Gastroesophageal sphincter (tissue), 4 donors: ENCODE measurements at places on chromosomes 5 and 9. TPM values are rescaled to one million over a fixed set of nuclear protein-coding genes. Genes with fewer than 3 reads are reported as not detected.
A peak's percentile ranks its signal among the peaks of the same experiment; 100 is the strongest.

GRCh38 chr5:16695779-16696178 lies 79.0 kb upstream of the RETREG1 start:
- no peak for ATAC-seq

GRCh38 chr9:130971294-130971849 lies 32.3 kb upstream of the FIBCD1 start:
- no peak for ATAC-seq

GRCh38 chr9:115115924-115116323 lies 2.0 kb downstream of the TNC start:
- no peak for ATAC-seq

DNA sequence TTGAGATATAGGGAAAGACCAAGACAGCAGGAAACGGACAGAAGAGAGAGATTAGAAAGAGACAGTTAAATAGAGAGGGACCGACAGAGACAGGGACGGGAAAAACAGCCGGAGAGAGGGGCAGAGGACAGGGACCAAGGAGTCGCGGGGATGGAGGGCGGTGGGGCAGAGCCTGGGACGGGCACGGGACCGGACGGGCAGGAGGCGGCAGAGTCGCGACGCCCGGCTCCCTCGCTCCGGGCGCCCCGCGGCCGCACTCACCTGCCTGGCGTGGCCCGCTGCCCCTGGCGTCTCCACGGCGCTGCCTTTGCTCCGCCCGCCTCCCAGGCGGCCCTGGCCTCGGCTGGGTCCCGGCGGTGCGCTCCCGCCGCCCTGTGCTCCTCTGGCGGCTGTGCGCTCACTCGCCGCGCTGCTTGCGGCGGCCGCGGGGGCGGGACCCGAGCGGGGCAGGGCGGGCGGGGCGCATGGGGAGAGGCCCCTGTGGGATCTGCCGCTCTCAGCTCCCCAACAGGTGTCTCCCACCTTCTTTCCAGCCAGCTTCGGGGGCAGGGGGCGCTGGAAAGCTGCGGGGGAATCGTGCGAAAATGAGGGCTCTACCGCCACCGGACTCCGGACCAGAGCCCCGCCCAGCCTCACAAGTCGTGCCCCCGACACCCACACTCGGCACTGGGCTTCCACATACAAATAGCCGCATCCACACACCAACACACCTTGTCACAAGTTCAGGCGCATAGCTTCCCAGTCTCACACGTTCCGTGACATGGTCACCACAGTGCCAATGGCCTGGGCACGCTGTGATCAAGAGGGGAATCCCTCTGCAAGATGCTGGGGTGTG lies at the start of gene ARID3C:
Gene ARID3C (minus strand): TSS at position 411 of the 835 bp plus-strand sequence. CDS start 1,052 bp downstream, outside the sequence.
- peak; percentile 81 for ATAC-seq

DNA sequence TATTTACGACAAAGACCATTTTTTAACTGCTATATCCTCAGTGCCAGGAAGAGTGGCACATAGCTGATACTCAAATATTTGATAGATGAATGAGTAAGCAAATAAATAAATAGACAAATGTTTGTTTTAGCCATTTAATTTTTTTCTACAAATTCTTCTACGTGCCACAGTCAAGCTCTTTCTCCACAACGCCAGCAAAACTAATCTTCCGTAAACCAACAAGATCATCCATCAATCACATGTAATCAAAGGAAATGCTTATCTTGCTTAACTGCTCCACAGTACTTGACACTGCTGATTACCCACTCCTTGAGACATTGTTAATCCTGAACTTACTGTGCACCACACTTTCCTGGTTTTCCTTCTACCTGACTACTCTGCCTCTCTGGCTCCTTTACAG lies 136.7 kb downstream of the EDIL3 start:
- no peak for ATAC-seq

DNA sequence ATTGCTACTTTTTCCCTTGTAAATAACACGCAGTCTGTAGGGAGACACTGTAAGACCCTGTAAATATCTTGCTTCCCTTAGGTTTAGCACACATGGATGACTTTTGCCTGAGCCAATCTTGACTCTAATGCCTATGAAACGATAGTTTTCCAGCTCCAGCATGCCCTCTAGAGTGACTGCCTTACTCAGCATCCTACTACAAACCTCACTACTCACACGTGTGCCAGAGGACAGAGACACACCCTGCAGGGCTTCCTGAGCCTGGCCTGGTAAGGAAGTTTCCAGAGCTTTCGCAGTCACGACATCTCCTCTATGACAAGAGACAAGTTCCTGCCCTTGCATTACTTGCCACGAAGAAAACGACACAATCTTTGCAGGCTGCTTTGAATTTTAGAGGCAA lies 138.1 kb downstream of the ATPSCKMT start:
- ATAC-seq, result no peak

GRCh38 chr5:168818558-168818957 lies 239.4 kb upstream of the PANK3 start:
- no peak for ATAC-seq

DNA sequence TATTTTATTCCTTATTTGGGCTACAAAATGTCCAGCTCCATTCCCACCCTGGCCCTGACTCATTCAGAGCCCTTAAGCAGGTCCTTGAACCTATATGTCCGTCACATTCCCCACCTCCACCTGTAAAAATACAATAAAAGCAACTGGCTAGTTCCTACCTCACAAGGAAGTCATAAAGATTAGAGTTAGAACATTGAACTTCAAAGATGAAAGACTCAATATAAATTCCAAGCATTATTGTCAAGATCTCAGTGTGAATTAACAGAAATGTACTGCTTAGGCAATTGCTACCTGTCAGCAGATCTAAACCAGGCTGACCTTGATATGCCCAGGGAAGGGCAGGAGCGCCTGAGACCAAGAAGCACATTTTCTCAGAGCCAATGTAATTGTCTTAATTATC lies 221.8 kb downstream of the ENC1 start:
- no peak for ATAC-seq

- no peak for ATAC-seq
Measured at GRCh38 chr5:417301-418161, 25.4 kb upstream of the EXOC3 start.

The CFAP157 gene
- total RNA-seq, result not detected
